ENCODE measurements at places on chromosomes 1 and 21.

GRCh38 chr1:3471356-3472087 is 17.1 kb downstream of the ARHGEF16 start:
- DNase-seq: no peak

- DNase-seq: no peak
Observed at GRCh38 chr1:197838836-197839235, 63.6 kb upstream of the DENND1B start.

- no peak for DNase-seq
Observed at GRCh38 chr1:166032572-166033371, 134.0 kb downstream of the FAM78B start.

DNA sequence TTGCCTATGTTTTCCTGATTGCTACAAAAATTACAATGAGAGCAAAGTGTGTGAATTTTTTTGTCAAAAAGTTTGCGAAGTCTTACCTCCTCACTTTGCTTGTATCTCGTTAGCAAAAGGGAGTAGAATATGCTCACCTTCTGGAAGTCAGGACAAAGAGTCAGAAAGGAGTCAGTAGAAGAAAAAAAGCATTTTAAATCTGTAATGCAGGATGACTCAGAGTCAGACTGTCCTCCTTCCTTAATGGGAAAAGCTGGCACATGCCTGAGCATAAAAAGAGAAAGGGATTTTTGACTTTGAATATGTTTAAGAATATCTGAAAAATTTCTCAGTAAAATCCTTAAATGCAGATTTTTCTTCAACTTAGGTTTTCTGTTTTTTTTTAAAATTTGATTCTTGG is 14.2 kb upstream of the VN1R5 start:
- DNase-seq: no peak

DNA sequence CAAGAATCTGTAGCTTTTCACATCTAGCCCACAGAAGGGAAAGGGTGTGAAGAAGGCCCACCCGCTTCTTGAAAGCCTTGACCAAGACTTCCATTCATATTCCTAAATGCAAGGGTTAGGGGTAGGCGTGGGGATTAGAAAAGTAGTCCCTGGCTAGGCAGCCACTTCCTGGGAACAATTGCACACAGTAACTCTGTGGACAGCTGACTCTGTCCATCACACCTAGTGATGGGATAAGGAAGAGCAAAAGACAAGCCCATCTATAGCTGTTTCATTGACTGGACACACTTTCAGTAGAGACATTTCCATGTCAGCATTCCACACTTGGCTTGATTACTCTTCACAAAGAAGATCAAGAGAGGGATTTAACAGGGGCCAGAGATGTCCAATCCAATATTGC is 294.2 kb downstream of the PBX1 start:
- DNase-seq: no peak

GRCh38 chr1:168371477-168371876 is 90.8 kb downstream of the TBX19 start:
- no peak for DNase-seq

DNA sequence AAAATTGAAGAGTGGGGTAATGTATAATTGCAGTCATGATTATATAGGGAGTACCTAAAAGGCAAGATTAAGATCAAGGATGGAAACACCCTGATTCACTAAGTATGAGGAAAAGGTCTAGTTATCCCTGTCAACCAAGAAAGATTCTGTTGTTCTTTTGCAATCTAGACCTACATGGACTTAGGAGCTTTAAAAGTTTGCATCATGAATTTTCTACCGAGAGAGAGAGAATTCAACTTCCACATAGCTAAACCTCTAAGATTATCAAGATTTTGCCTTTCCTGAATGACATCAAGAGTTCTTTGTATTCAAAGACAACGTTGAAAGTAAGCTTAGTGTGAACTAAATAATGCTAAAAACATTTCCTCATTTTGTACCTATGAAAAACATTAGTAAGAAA is 78.8 kb upstream of the RBM34 start:
- DNase-seq: no peak

GRCh38 chr1:155128755-155129473 is 1.2 kb downstream of the EFNA1 start:
- DNase-seq: no peak

DNA sequence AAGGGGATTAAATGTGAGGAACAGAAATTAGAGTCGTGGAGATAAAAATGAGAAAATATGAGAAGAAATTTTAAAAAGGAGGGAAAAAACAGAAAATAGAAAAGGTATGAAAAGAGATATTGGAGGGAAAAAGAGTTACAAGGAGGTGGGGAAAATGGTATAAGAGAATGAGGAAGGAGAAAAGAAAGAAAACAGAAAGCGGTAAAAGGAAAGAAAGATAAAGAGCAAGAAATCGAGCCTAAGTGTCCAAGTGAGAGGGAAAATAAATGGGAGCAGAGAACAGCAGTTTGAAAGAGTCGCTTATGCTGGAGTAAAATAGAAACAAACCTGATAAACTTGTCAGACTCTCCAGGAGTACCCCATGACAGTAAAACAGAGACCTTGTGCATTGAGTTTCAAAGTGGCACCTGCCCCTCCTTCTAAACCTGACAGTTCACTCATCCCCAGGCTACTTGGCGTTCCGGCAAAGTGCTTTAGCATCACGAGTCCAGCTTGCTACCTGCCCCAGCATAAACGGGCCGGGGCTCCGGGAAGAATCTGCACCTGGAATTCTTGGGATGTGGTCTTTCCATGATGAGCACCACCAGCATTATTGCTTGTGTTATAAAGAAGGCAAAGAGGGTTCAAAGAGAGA is 585 bp downstream of the NEGR1 start:
- DNase-seq: no peak

DNA sequence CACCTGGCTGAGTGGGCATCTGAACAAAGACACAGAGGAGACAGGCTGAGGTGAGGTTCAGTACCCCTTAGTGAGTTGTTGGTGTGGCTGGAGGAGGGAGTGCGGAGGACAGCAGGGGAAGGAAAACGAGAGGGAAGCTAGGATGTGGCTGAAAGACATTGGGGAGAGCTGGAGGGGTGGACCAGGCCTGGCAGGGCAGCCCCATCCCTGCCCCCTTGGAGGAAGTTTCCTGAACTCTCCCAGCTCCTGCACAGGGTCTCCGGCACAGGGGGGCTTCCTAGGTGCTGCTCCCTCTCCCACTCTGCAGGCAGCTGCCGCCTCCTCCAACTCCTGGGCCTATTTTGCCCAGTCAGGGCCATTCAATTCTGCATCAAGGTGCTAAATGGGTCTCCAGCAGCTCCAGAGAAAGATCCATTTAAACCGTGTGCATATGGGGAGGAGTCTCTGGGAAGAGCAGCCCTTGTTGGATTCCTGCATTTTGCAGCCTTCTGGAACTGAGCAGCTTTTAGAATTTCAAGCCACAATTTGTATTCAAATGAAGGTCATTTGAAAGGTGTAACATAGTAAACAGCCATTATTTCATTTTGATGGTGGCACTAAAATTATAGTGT is 193.9 kb downstream of the CAMTA1 start:
- no peak for DNase-seq

DNA sequence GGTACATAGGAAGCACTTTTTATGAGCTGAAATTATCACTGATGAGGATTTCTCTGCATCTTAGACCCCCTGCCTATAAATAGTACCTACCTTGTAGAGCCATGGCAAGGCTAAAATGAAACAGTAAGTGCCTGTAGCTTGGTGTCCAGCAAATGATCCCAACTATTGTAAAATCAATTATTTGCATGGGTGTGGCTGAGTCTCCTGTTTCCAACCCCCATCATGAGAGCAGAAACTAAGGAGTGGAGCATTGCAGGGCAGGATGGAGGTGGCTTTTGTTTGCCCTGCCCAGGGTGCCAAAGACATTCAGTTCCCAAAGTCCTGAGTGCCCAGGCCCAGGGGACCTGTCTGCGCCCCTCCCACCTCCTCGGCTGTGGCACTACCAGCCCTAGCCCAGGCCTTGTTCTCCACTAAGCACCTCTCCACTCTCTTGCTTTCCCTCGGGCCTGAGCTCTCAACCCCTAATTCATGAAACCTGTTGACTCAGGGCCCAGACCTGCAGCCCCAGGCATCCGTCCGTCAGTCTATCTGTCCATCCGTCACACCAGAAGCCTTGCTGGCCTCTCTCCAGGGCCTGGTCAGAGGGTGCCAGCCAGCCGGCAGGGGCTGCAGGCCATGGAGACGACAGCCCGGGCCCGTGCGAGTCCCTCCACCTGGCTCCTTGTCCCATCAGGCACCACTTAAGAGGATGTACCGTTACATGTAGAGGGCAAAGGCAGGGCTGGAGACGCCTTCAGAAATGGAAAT is 39.6 kb downstream of the PAX7 start:
- DNase-seq: no peak

- no peak for DNase-seq
Observed at GRCh38 chr1:203526130-203526529, 32.2 kb downstream of the OPTC start.

GRCh38 chr1:15118579-15118978 is 35.0 kb upstream of the TMEM51 start:
- no peak for DNase-seq

DNA sequence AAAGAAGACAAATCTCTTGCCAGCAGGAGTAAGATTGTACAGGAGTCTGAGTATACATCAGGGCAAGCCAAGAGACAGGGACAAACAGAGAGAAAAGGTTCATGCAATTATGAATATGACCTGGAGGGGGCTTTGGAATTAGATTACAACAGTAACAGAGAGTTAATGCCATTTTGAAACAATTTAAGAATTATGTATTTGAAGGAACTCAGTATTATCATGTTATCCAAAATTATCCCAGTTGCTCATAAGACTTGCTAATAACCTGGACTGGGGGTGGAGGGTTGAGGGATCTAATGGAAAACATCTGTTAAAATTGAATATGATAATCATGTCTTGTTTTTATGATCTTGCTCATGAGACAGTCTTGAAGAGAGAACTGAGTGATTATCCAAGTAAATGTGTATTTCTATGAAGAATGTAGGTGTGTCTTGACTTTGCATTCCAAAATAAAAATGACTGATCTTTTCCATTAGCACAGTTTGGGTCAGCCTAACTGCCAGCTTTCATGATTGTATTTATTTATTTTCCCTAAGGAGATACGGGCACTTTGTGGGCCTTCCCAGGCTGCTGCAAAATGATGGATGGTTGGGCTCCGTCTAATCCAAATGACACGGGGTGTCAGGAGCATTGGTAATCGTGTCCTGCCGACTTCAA is 117.7 kb downstream of the ERG start:
- DNase-seq: no peak

GRCh38 chr1:23530087-23530746 is 816 bp downstream of the E2F2 start:
- no peak for DNase-seq

DNA sequence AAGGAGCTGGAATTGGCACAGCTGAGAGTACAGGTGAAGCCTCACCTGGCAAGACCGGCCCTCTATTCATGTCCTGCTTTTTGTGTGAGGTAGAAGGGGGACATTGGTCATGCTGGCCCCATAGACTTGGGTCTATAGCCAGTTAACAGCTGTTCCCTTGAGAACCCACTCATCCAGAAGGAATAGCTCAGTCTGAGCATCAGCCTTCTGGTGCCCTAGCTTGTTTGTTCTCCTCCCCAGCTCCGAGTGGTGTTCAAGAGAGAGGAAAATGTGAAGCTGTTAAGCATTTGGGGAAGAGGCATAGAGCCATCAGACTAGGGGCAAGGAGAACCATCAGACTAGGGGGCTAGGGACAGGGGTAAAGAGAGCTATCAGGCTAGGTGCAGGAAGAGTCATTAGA is 290.9 kb downstream of the SIPA1L2 start:
- no peak for DNase-seq

All from stimulated activated CD8-positive, alpha-beta memory T cell treated with anti-CD3 and anti-CD28 coated beads, Interleukin-7, amount 100 ng/mL, for 24 hours (primary cell).